Epithelial cell of umbilical artery (primary cell): ENCODE measurements at places on chromosomes 1 and 21. TPM values are rescaled to one million over a fixed set of nuclear protein-coding genes. Genes with fewer than 3 reads are reported as not detected.

The ACOT11 gene
- 3.6 and 3.9 TPM in 2 replicates for total RNA-seq

The CR1 gene
- total RNA-seq: not detected in 2 replicates

The IGSF9 gene
- not detected in 2 replicates for total RNA-seq

The SEMA4A gene
- 0.65 and 1.8 TPM in 2 replicates for total RNA-seq

The COL16A1 gene
- 1.3 and 35.6 TPM in 2 replicates for total RNA-seq

The CD160 gene
- not detected in 2 replicates for total RNA-seq

The L1TD1 gene
- not detected in 2 replicates for total RNA-seq

The BMP8B gene
- under 0.01 and 0.15 TPM in 2 replicates for total RNA-seq

The OR2T35 gene
- not detected in 2 replicates for total RNA-seq

The CLDN17 gene
- not detected in 2 replicates for total RNA-seq

The DEPDC1 gene
- total RNA-seq: 21.1 and 34.8 TPM in 2 replicates

The CXADR gene
- 26.6 and 54.3 TPM in 2 replicates for total RNA-seq

The S100A16 gene
- total RNA-seq: 470 and 513 TPM in 2 replicates

The TTC24 gene
- total RNA-seq: not detected in 2 replicates

The SFN gene
- total RNA-seq: not detected in 2 replicates

The NCF2 gene
- total RNA-seq: not detected in 2 replicates

The FLAD1 gene
- total RNA-seq: 26.6 and 33.9 TPM in 2 replicates

The FMO4 gene
- total RNA-seq: 0.76 and 0.97 TPM in 2 replicates

The PHGDH gene
- 83.8 and 107 TPM in 2 replicates for total RNA-seq

The PGLYRP4 gene
- not detected in 2 replicates for total RNA-seq

The USP24 gene
- 29.3 and 34.4 TPM in 2 replicates for total RNA-seq

The COL8A2 gene
- total RNA-seq: under 0.01 and 0.76 TPM in 2 replicates

The LDLRAD1 gene
- not detected in 2 replicates for total RNA-seq

The KCNA2 gene
- not detected in 2 replicates for total RNA-seq

The SORT1 gene
- total RNA-seq: 15.3 and 19.6 TPM in 2 replicates

The PTGFRN gene
- total RNA-seq: 47.0 and 71.8 TPM in 2 replicates

The ODR4 gene
- 17.6 and 19.8 TPM in 2 replicates for total RNA-seq

The PODN gene
- 0.30 and 0.65 TPM in 2 replicates for total RNA-seq

The TEDDM1 gene
- total RNA-seq: not detected in 2 replicates

The FCN3 gene
- total RNA-seq: under 0.01 TPM in 1 of 2 replicates, not detected in the other

The CNTN2 gene
- not detected in 2 replicates for total RNA-seq

The LRRIQ3 gene
- 0.32 and 0.46 TPM in 2 replicates for total RNA-seq

The FOXJ3 gene
- total RNA-seq: 15.0 and 16.6 TPM in 2 replicates

The TRPM2 gene
- total RNA-seq: not detected in 2 replicates

The PGLYRP3 gene
- total RNA-seq: not detected in 2 replicates

The HUNK gene
- total RNA-seq: not detected in 2 replicates

The TLR5 gene
- total RNA-seq: under 0.01 and 0.32 TPM in 2 replicates

The TRIM67 gene
- not detected in 2 replicates for total RNA-seq

The SLAMF7 gene
- total RNA-seq: not detected in 2 replicates

The SMIM1 gene
- 3.2 TPM in 1 of 2 replicates, not detected in the other for total RNA-seq

The E2F2 gene
- total RNA-seq: 0.97 and 2.0 TPM in 2 replicates

The CYP4X1 gene
- total RNA-seq: 0.32 and 0.76 TPM in 2 replicates

The CFAP57 gene
- total RNA-seq: 0.15 and 0.32 TPM in 2 replicates

The PLXNA2 gene
- total RNA-seq: 41.5 and 78.9 TPM in 2 replicates
